ENCODE measurements at places on chromosomes 1 and 21.

DNA sequence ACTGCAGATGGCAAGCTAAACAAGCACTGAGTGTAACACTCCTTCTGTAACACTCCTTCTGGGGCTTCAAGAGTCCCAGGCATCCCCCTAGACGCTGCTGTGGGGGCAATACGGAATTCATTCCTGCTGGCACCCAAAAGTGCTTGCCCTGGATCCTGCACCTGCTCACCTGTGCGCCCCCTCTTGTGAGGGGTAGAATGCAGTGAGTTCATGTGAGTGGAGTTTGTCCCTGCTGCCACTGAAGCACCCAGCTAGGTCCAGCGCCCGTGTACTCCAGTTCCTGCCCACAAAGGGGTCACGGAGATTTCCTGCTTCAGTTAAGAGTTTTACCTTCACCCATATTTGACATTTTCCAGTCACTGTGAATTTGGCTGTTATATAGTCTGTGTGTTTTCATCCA is 130.0 kb downstream of the SNX7 start:
- DNase-seq = no peak

GRCh38 chr1:2091611-2092604 is 41.7 kb downstream of the PRKCZ start:
- DNase-seq = no peak

GRCh38 chr21:32359719-32360260 is 33.0 kb downstream of the URB1 start:
- DNase-seq = no peak

DNA sequence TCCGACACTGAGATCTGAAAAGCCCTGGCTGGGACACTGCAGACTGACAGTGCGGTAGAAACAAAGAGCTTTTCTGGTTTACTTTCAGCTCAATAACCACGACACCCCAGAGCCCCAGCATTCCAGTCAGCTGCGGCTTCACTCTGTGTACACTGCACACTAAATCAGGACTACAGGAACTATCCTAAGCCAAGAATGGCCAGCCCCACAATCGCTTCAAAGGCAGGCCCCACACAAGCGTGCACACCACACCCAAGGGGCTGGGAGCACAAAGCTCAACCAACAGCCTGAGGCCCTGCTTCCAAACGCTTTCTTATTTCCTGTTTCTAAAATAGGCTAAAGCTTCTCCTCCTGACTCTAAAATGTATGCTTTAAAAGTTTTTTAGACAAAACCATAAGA is 28.4 kb downstream of the URB1 start:
- DNase-seq = no peak

DNA sequence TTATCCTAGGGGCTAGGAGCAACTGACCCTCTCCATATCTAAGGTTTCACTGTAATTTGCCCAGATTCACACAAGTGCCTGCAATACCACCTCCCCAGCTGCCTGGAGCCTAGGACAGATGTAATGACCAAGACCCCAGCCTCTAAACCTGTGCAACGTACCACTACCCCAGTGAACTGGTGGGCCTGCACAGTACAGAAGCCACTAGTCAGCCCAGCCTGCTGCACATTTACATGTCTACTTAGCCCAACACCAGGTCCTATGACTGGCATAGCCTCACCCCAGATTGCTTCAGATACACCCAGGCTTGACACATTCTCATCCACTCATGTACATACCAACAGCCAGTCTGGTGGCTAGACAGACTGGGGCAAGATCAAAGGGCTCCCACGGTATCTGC is 1336.6 kb downstream of the BRINP3 start:
- DNase-seq = no peak

- no peak for DNase-seq
Measured at GRCh38 chr1:71667216-71667615, 586.4 kb upstream of the ZRANB2 start.

- DNase-seq = no peak
Measured at GRCh38 chr1:205542367-205542766, 37.9 kb downstream of the CDK18 start.

GRCh38 chr1:205488074-205488723 is 16.3 kb upstream of the CDK18 start:
- peak; percentile 51 for DNase-seq

DNA sequence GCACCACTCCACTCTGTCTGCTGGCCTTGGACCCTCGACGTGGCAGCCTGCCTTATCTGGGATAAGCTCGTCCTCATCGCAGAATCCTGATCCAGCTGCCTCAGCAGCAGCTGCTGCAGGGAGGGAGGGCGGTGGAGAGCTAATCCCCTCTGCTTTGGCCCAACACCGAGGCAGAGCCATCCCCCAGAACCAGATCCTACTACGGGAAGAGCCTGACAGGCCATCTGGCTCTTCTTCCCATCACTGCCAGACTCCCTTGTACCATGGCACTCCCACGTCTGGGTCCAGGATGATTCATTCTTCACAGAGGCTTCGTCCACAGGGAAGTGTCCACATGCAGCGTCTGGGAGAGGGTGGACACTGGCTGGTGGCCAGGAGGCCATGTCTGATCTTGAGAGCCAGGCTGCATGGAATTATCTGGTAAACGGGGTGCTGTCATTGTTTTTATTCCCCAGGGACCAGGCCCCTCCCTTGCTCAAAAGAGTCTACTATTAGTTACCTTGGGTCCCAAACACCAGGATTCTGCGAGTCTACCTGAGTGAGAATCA is 14.6 kb upstream of the PKP1 start:
- DNase-seq = no peak

DNA sequence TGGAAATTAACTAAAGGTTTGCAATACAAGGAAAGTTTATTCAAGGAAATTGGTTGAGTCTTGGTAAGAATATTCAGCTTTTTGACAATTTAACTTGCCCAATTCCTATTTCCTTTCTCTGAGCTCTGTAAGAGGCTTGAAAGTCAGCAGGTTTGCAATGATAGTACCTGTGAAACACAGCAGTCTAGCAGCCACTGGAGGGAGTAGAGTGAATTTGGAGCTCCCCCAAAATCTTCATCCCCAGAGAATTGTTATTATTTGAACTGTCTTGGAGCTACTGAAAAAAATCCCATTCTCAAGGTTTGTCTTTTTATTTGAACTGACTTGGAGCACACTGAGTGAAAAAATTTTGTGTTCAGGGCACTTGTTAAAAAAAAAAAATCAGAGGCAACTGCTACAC is 654.2 kb upstream of the PKN2 start:
- no peak for DNase-seq

GRCh38 chr21:36706951-36707762 is 8.2 kb downstream of the SIM2 start:
- no peak for DNase-seq

DNA sequence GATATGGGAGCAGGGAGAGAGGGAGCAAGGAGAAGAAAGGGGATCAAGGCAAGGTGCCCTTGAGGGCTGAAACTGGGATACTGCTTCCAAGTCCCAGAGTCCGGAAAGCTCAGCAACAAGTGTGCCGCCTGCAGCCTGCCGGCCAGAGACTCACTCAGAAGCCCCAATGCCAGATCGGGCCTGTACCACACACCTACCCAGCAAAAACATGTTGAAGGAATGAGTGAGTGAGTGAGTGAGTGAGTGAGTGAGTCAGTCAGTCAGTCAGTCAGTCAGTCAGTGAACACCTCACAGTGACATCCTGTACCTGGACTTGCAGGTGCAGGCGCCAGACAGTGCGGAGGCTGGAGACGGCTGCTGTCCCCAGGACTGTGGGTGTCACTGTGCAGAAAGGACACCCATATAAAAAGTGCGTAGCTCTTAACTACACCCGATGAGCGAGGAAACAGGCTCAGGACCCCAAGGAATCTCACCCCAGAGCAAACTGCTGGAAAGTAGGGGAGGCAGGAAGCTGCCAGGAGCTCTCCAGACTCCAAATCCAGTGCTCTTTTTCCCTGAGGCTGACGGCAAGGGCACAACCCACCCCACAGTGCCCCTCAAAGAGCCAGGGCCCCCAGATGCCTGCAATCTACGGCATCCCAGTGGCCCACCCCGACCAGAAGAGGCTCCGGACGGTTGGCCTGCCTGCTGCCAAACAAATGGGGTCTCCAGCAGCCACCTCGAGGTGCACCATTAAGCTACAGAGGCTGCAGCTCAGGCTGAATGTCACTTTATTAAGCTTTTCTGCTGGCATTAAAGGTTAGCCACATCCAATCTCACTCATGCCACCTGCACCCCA is 261.7 kb downstream of the NPHP4 start:
- no peak for DNase-seq

- no peak for DNase-seq
Measured at GRCh38 chr1:206135248-206135647, 18.1 kb upstream of the AVPR1B start.

DNA sequence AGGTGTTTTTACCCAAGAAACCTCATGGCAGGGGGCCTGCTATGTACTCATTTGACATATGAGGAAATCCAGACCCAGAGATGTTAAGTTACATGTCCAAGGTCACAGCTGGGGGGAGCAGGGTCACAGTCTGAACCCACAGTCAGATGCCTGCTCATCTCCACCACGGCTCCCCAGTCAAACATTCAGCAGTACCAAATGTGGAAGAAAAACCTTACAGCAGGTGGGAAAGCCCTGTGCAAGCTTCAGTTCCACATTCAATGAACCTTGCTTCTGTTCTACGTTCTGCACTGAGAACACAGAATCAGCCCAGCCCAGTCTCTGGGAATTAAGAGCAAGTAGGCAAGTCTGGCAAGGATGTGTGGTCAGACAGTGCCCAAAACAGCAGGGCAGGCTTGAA is 35.2 kb downstream of the LRP8 start:
- no peak for DNase-seq

- DNase-seq = no peak
Measured at GRCh38 chr1:156336242-156336641, 1.9 kb downstream of the CCT3 start.

GRCh38 chr1:3419415-3420204 is 34.9 kb upstream of the ARHGEF16 start:
- DNase-seq = no peak

DNA sequence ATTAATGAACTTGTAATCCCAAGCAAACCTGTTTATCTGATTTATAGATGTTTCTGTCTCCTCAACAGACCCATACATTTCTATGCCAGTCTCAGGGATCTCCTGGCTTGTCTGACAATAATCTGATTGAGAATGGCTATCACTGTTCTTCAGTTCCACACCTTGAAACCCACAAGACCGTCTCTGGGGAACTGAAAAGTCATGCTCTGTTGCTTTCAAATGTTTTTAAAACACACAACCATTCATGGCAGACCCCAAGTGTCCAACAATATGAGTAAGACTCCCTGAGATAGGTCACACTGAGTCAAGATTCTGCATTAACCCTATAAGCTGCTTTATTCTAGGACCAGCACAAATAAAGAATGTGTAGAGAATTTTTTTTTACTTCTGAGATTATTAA is 611.2 kb upstream of the PLXNA2 start:
- DNase-seq = no peak

GRCh38 chr1:83493633-83494032 is 505.3 kb downstream of the TTLL7 start:
- no peak for DNase-seq

DNA sequence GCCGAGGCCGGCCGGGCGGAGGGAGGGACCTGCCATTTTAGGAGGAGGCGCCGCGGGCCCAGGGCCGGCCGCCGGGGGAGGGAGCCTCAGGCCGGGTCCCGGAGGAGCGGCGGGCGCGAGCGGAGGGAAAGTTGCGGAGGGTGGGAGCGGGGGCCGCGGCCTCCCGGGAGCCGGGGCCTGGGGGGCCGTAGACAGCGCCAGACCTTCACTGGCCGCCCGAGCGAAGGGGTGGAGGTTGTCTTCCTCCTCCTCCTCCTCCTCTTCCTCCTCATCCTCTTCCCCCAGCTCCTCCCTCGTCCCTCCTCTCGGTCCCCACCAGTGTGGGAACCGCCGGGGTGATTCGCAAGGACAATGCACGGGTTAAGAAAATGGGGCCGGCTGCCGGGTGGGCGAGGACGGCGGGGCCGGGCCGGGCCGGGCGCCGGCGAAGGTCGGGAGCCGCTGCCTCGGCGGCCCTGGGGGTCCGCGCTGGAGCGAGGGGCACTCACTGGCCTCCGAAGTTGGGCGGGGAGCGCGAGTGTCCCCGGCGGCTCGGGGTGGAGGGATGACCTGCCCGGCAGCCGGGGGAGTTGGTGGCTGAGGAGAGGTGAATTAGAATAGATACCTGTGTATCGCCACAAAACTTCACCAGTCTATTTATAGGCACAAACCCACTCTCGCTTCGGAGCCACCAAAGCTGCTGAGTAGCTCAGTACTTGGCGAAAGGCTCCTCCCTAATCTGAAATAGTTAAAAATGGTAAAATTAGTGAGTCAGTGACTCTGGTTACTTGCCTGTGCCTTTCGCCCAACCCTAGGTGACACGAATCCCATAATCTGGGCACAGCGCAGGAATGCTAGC is 1.3 kb downstream of the DYRK1A start:
- no peak for DNase-seq

DNA sequence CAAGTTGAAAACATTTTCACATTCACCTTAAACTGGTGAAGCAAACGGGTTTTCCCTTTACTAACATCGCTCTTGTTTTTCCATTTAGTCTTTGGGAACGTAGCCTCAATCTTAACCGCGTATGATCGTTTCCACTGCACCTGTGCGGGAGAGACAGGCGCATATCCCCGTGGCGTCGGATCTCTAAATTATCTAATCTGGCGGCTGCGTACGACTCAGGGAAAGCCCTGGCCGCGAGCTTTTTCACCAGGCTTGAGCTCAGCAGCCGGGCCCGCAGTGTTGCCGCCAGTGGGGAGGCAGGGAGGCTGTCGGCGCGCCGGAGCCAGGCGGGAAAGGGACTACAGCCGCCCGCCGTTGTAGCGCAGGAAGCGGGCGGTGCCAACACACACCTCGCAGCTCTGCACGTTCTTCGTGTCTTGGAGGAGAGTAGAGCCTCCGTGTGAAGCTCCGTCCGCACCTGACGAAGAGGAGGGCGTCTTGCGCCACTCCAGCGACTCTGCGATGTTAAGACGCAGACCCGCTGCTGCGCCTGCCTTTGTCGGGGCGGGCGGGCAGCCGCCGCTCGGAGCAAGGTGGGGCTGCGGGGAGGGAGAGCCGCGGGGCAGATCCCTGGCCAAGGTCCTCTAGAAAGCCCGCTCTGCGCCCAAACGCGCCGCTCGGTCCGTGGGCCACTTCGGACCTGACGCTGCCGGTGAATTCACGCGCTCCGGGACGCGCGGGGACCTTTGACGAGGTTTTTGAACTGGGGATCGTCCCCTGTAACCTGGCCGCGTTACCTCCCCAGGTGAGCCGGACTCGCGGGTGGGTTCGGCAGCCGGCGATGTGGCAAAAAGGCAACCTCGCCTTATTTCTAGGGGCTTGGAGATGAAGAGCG is 18.5 kb upstream of the TBX15 start:
- no peak for DNase-seq

DNA sequence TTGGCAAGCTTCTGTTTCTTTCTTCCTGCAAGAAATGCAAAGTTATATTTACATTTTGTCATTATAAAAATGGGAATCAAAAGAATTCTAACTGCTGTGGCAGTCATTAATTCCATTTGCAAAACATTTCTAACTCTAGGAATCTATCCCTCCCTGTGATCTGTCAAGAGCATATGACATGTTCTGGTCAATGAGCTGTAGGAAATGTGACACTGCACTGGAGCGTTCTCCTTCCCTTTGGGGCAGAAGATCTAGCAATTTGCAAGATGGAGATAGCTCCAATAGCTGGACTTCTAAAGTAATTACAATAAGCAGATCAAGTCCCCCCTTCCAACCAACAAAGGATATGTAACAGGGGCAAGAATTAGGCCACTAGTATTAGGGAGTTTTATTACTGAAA is 6.3 kb downstream of the TOMM20 start:
- DNase-seq = no peak

GRCh38 chr1:17826165-17826488 is 71.0 kb downstream of the ACTL8 start:
- no peak for DNase-seq

- no peak for DNase-seq
Measured at GRCh38 chr1:177106614-177107365, 57.7 kb downstream of the ASTN1 start.

GRCh38 chr1:162030759-162031280 is 7.2 kb upstream of the OLFML2B start:
- no peak for DNase-seq

- no peak for DNase-seq
Measured at GRCh38 chr1:2630498-2631135, 2.2 kb downstream of the MMEL1 start.

All from NCI-H1048 (cell line).